Nucleus accumbens (tissue), 56 donors: ENCODE measurements at places on chromosomes 3 and 15.

DNA sequence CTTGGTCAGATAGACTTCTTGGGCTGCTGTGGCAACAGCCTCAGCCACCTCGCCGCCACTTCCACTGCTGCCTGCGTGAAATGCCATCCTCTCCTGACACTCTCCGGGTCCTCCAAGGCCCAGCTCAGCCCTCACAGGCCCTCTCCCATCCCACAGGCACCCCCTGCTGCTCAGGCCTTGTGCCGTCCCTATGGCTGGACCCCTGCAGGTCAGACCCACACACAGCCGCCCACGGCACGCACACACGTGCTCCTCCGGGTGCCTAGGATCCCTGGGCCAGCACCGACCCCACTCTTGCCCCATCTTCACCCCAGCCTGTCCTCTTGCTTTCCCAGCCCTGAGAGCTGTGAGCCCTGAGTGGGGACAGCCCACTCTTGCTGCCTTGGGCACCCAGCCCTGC, 19.7 kb downstream of the CFAP100 start:
- no peak for DNase-seq

GRCh38 chr3:4805662-4806061, 173.6 kb upstream of the BHLHE40 start:
- DNase-seq = no peak

GRCh38 chr3:29463304-29463703, 182.4 kb downstream of the RBMS3 start:
- no peak for DNase-seq

DNA sequence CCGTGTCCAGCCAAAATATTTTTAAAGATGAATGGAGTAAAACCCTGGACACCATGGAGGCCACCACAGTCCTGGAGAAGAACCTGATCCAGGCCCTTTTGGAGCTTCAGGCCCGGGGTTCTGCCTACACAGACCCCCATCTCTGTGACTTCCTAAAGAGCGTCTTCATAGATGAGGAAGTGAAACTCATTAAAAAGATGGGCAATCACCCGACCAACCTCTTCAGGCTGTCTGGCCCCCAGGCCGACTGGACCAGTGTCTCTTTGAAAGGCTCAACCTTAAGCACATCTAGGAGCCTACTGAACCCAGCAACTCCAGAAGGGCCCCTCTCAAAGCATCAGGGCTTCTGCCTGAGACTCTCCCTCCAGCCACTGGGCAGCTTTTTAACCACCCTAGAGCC, 107.9 kb upstream of the FAM174B start:
- DNase-seq = no peak

- no peak for DNase-seq
Measured at GRCh38 chr3:16024548-16024947, 149.9 kb upstream of the GALNT15 start.

DNA sequence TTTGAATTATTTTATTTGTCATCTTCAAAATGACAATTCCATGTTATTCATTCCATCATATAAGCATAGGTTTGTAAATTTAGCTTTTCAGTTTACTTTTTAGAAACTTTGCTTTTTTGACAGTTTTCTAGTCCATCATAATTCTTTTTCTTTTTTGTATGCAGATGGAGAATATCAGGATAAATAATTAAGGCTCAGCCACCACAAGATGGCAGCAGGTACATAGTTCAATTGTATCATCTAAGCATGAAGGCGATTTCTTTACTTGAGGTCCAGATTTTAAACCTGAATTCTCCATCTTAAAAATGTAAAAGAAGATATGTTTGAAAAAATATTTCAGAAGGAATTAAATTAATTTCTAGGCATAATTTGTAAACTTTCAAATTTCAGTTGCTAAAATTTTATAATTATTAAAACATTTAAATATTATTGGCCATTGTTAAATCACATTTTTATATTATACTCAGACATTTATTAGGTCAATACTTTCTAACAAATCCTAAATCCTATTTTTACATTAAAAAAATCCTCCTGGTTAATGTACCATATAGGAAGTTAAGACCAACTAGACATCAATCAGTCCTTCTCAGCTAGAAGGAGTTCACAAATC, 15.1 kb downstream of the PLSCR5 start:
- no peak for DNase-seq

- no peak for DNase-seq
Measured at GRCh38 chr3:99532246-99532645, 106.1 kb upstream of the COL8A1 start.

DNA sequence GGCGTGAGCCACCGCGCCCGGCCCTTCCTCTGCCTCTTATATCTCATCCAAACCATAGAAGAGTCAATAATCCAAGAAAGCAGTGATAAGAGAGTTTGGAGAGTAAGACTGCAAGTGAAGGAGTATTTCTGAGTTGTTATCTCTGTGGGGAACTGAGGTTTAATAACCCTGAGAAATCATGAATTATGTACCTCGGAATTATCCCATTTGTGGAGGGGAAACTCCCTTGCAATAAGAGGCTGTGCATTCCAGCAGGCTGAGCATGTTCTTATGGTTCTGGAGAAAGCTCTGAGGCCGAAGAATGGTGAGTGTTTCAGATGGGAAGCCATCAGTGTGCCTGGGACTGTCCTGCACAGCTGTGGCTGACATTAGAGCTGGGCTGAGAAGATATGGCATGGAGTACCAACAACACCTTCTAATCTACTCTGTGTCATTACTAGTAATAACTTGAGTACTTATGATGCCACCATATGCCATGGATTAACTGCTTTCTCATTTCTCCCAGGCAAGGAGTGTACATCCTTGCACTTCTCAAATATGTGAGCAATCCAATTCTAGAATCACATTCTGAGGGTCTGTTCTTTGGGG, 31.4 kb upstream of the NOX5 start:
- no peak for DNase-seq

DNA sequence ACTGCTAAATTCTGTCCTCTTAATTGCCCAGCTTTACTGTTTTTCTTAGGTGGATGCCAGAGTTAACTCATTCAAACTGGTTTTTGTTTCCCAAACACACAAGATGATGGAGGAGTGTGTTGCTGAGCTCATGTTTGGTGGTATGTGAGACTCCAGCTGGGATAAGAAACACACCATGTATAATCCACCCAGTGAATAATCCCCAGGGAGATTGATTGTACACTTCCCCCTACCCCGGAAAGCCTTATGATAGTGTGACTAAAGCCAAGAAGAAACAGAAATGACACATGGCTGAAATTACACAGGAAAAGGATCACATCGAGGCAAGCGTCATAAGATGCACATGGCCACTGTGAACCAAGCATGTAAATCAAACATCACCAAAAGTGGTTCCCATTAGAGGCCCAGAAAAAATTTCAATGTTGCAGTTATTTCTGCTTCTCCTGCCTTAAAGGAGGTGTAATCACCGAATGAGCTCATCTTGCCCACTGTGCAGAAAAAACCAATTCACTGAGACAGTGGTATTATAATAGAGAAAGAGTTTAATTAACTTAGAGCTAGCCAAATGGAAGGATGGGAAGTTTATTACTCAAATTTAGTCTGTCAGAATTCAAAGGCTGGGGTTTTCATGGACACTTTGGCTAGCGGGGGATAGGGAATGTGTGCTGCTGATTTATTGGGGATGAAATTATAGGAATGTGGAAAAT, 56.7 kb upstream of the MAGI1 start:
- DNase-seq = no peak

DNA sequence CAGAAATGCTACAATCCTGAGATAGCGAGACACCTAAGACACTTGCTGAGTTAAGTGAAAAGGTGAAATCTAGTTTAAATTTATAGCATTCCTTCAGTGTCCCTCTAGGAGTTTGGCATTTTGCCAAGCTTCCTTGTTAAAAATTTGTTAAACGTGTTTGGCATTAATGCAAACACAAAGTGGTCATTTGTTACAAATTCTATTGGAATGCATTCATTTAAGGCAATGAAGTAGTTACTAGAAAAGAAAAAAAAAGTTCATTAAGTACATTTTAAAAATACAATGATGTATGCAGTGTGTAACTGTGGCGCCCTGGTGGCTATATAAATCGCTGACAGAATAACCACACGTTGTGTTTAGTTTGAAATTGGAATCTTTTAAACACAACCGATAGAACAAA, 31.3 kb upstream of the WNT5A start:
- no peak for DNase-seq

DNA sequence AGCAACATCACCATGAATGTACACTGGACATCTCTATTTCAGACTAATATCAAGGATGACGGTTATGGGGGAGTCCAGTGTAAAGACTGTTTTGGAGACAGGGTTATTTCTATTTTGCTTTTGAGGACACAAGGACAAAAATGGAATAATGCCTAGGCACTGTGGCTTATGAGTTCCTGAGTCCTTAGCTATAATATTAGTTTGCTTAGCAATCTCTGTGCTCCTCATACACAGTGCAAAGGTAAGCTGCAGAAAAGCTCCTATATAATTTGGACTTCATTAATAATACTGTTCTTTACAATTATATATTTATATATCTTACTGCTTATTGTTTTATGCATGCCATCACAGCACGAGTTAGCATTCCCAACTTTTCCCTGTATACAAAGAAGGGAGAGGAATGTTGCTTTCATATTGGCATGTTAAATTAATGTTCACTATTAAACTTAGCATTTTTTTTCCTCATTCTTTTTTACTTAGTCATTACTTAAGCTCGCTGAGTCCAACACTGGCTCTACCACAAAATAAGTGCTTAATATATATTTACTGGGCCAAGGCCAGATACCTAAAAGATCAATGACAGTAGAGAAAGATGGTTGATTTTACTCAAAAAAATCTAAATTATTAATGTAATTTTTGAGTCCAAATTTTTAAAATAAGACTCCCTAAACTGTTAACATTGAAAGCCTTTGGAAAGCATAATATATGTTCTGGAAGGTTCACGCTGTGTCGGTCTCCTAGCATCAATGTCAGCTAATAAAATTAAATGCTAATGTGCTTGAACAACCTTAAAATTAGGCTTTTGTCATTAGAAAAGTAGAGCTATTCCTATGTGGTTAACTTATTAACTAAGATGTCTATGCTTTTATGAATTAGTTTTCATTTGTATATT, 13.8 kb downstream of the THBS1 start:
- DNase-seq = no peak

- DNase-seq = peak; percentile 43
Measured at GRCh38 chr3:184513276-184514170, 48.1 kb upstream of the EPHB3 start.

GRCh38 chr3:24133436-24133835, 188.3 kb downstream of the NR1D2 start:
- no peak for DNase-seq
